COR-L47 (cell line): ENCODE measurements at places on chromosomes 1 and 21.

GRCh38 chr1:156062189-156062588, 1.2 kb downstream of the RAB25 start:
- DNase-seq: no peak

DNA sequence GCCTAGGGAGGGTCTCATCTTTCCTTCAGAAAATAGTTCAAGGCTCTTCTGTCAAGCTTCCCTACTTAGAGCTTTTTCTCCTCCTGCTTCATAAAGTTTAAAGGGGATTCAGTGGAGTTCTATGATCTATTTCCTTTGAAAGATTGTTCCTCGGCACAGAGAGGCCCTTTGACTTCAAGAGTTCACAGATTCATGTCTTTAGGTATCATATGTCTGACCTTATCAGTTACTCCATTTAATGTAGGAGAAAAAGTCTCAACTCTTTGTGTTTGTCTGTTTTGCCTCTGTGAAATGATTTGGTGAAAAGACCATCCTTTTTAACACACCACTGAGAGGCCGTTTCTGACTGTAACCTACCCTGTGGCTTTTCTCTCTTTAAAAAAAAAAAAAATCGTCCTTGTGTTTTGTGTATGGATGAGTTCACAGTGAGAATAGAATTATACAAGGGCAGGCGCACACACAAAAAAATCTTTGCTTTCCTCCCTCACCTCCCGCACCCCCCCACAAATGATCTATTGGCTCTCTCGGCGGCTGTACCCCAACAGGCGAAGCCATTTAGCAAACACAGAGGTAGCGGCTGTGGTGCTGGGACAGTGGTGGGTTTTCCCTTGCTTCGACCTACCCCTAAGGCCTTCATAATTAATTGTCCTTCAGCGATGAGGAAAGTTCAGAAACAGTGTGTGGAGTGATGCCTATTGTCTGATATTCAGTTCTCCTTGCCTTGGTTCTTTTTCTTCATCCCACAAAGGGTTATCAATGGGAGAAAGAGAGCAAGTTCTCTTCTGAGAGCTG, 29.6 kb downstream of the PROX1 start:
- DNase-seq: no peak

DNA sequence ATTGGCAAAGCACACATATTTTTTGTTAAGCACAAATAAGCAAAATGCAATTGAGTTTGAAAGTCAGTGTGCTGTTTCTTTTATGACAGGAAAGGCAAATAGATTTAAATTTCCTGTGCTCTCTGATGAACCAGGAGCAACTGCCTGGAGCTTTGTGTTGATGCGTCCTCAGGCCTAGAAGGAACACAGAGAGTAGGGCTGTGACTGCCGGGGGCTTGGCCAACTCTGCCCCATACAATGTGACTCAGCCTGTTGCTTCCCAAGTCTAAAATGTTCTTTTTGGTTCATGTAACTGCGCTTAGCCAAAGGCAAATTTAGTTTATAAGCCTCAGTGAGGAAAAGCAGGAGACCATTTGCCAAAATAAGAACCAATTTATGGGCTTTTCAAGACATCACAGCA, 37.5 kb downstream of the TOR1AIP2 start:
- DNase-seq: no peak

DNA sequence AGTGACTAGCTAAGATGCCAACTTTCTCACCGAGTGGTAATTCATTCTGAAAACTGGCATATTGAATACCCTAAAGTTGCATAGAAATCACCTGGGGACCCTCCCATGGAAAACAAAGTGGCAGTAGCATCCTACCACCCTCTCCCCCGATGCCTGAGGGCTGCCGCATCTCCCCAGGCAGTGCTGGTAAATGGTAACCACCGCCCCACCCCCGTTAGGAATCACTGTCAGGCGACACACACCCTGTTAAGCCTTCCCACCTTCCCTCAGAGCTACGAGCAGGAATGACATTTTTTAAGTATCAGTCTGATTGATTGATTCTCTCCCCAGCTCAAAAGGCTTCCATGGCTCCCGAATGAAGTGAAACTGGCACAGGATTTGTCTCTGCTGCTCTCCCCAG, 28.3 kb downstream of the TMPRSS2 start:
- no peak for DNase-seq

- no peak for DNase-seq
Measured at GRCh38 chr1:241413386-241413785, 56.4 kb upstream of the RGS7 start.

DNA sequence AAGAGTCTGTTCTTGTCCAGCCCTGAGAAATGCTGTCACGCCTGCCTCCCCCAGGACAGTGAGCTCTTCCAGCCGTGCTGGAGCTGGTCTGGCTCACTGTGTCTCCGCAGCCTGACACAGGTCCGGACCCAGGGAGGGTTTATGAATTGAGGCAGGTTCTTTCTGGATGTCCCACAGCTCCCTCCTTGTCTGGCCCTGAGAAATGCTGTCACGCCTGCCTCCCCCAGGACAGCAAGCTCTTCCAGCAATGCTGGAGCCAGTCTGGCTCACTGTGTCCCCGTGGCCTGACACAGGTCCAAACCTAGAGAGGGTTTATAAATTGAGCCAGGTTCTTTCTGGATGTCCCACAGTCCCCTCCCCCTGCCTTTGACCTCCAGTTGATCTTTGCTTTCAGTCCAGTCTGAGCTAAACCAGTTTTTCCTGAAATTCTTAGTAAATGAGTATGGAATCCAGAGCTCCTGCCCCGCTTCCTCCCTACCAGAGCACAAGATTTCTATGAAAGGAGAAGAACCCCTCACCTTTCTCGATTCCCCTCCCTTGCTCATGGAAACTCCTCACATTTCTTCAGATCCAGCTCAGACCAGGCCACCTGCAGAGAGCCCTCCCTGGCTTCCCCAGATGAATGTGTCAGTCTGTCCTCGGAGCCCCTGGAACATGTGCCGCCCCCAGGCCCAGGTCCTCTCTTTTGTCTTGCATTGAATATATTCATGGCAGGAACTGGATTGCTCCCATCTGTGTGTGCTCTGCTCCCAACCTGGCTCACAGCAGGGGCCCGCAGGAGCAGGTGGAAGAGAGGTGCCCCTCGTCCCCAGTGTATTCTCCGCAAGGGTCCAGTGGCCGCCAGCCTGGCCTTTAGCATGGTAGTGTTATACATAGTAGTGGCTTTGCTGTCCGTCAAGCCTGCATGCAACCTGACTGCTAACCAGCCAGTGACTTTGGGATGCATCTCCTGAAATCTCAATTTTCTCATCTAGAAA, 116.3 kb downstream of the EPHB2 start:
- DNase-seq: no peak

DNA sequence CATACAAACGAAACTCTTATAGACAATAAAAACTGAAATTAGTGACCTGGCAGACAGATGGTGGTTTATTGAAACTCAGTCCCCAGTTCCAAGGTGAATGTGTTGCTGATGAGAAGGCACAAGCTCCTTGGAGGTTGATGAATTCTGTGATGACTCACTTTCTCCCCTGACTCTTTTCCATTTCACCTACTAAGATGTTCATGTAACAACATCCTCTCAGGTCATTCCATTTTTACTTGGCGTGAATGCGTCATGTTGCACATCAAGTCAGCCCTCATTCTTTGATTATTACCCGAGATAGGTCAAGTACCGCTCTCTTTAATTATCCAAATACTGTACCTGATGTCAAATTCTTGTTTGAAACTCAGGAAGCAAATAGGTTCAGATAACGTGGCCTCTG, 10.1 kb upstream of the IL10RB start:
- no peak for DNase-seq

GRCh38 chr21:35324372-35325220, 275.5 kb upstream of the RUNX1 start:
- no peak for DNase-seq
